A549 treated with Mapracorat at 1 μM for 4 hours (cell line): ENCODE measurements at places on chromosomes 4 and X. TPM values are rescaled to one million over a fixed set of nuclear protein-coding genes. Genes with fewer than 3 reads are reported as not detected.

Gene HSFX1
- total RNA-seq: 0.09 to 0.53 TPM (median 0.24 TPM) in 5 replicates

Gene CT47C1
- not detected in 5 replicates for total RNA-seq

Gene EGF
- 0.31 to 0.49 TPM (median 0.38 TPM) in 5 replicates for total RNA-seq

Gene PNMA6F
- total RNA-seq: not detected in 5 replicates

Gene NPFFR2
- not detected in 5 replicates for total RNA-seq

Gene ABLIM2
- 4.4 to 9.4 TPM (median 6.4 TPM) in 5 replicates for total RNA-seq

Gene COX7B2
- total RNA-seq: not detected in 5 replicates

Gene ADH1A
- total RNA-seq: not detected in 5 replicates

Gene PASD1
- total RNA-seq: not detected in 5 replicates

Gene EDNRA
- total RNA-seq: 0.11 to 0.32 TPM (median 0.30 TPM) in 5 replicates

Gene CXCL9
- not detected in 5 replicates for total RNA-seq

Gene TRIM2
- total RNA-seq: 0.45 to 0.90 TPM (median 0.71 TPM) in 5 replicates

Gene TMPRSS11A
- total RNA-seq: not detected in 5 replicates

Gene NUP62CL
- total RNA-seq: 13.7 to 16.8 TPM (median 15.9 TPM) in 5 replicates

Gene MAGEC3
- total RNA-seq: not detected in 5 replicates

Gene FOXR2
- not detected in 5 replicates for total RNA-seq

Gene ASB5
- total RNA-seq: 0.13 to 0.23 TPM in 2 of 5 replicates, not detected in the others

Gene PPID
- 32.8 to 34.2 TPM (median 33.2 TPM) in 5 replicates for total RNA-seq
